ENCODE measurements at places on chromosomes 7 and 10.

GRCh38 chr10:117443686-117444041, 68.4 kb upstream of the PDZD8 start:
- DNase-seq, result no peak

DNA sequence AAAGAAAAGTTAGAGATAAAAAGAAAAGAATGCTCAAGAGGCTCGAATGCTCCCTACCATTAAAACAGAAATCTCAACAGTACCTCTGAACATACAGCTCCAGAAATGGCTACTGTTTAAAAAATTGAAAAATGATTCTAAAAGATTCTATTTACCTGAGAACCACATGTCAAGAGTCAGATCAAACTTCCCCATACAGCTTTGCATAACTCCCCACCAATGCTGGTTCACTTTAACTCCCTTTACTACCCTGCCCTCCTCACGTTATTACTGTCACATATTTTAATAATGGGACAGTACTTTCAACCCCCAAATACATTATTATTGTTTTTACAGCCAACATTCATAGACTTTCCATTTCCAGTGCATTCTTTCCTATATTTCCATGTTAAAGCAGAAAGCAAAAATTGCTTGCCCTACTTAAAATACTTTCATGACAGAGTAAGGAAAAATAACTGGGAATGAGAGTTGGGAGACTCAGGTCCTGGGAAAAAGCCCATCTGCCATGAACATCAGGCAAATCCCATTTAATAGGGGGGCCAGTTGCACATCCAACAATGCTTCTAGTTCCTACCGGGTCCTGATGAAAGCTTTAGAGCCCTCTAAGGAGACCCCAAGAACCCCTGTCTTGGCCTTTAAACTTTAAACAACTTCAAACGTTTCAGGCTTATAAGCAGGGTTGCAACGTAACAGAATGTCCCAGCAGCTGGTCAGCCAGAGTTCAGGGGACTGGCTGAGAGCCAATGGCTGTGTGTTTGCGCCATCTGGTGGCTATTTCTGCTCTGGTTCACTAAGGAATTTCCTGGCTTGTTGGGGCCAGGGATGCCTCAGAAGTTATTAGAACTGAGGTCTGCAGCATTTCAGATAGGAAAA, 247.4 kb downstream of the ELMO1 start:
- DNase-seq, result peak; percentile 41

DNA sequence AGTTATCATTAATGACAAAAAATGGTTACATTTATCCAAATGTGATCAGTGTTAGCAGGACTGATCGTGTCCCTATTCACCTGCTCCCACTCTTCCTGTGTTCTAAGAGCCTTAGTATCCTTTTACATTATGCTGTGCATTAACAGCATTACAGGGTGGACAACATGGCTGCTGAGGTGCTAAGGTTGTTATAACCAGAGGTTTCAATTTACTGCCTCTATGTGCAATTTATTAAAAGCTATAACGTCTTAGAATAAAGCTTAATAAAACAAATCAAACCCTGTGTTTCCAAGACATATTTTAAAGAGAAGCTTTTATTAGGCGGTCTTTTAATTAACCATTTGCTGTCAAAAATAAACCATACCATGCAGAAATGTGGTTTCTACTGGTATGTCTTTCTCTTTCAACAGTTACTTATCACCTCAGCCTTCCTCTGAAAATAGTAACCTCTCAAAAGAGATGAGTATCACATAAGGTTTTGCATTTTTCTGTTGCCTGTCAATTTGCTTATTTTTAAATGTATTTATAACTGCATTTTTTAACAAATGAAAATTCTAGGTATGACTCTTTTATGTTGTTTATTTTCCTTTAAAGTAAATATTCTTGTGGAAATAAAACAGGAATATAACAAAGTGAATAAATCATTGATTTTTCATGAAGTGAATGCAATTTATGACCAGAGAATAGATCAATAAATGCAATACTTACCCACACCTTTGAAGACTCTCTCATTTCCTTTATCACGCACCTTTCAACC, 849.8 kb upstream of the SORCS1 start:
- no peak for DNase-seq

GRCh38 chr7:107631588-107632491, 28.8 kb upstream of the SLC26A4 start:
- DNase-seq, result no peak

GRCh38 chr7:8155836-8156235, 106.1 kb downstream of the ICA1 start:
- no peak for DNase-seq

DNA sequence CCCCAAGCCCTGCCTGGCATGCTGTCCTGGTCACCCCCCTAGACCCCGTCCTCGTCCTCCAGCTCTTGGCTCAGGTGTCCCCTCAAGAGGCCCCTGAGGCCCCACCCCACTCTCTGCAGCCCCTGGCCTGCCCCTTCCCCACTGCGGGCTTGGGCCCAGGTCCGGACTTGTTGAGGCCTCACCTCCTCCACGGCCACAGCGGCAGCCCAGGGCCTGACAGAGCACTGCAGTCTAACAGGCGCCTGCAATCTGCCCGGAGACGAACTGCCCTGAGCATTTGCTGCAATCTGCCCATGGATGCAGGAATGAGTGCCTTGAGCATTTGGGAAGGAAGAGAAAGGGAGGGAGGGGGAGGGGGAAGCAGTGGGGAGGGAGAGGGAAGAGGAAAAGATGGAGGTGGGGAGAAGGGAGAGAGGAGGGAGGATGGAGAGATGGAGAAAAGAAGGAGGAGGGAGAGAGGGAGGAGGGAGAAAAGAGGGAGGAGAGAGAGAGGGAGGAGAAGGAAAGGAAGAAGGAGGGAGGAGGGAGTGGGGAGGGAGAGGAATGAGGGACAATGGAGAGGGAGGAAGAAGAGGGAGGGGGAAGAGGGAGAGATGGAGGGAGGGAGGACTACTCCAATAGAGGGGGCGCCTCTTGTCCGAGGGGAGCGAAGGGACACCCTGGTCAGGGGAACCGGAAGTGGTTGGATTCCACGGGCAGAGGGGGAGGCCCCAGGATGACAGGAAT, 73.9 kb downstream of the PDGFA start:
- no peak for DNase-seq

GRCh38 chr10:23370106-23370505, 25.5 kb upstream of the C10orf67 start:
- no peak for DNase-seq

- no peak for DNase-seq
These were observed 53.8 kb downstream of the NCAPG2 start for GRCh38 chr7:158650821-158651225.

GRCh38 chr7:100540073-100540723, 1.2 kb downstream of the AGFG2 start:
- no peak for DNase-seq

- DNase-seq, result no peak
These were observed 7.6 kb downstream of the ASB15 start for GRCh38 chr7:123608991-123609882.

DNA sequence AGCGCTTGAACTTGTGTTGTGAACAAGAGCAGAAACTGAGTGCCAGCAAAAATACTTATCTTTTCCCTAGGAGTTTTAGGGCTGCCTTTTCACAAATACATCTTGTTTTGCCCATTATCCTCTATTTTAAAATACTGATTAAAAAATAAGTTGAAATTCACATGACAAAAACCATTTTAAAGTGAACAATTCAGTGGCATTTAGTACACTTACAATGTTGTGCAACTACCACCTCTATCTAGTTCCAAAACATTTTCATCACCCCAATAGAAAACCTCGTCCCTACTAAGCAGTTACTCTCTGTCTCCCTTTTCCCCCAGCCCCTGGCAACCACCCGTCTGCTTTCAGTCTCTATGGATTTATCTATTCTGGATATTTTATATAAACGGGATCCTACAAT, 1.4 kb downstream of the WBP1L start:
- no peak for DNase-seq

GRCh38 chr7:115631782-115632181, 398.8 kb downstream of the TFEC start:
- DNase-seq, result no peak

GRCh38 chr10:131797626-131798025, 103.2 kb upstream of the PPP2R2D start:
- DNase-seq, result no peak

DNA sequence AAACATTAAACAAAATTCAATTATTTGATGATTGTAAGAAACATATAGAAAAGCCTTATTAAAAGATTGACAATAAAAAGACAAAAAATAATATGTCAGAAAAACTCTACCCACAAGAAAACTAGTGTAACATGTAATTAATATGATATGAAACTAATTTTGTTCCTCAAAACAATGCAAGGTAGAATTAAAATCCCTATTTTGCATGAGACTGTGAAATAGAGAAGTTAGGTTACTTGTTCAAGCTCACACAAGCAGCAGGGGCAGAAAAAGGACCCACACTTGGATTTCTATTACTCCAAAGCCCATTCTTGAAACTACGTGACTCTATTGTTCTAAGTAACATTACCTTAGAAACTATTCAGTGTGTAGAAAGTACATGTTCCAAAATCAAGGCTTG, 96.4 kb downstream of the KCNMA1 start:
- DNase-seq, result no peak

- peak; percentile 91 for DNase-seq
These were observed 65.0 kb downstream of the STK17A start for GRCh38 chr7:43647673-43648472.

DNA sequence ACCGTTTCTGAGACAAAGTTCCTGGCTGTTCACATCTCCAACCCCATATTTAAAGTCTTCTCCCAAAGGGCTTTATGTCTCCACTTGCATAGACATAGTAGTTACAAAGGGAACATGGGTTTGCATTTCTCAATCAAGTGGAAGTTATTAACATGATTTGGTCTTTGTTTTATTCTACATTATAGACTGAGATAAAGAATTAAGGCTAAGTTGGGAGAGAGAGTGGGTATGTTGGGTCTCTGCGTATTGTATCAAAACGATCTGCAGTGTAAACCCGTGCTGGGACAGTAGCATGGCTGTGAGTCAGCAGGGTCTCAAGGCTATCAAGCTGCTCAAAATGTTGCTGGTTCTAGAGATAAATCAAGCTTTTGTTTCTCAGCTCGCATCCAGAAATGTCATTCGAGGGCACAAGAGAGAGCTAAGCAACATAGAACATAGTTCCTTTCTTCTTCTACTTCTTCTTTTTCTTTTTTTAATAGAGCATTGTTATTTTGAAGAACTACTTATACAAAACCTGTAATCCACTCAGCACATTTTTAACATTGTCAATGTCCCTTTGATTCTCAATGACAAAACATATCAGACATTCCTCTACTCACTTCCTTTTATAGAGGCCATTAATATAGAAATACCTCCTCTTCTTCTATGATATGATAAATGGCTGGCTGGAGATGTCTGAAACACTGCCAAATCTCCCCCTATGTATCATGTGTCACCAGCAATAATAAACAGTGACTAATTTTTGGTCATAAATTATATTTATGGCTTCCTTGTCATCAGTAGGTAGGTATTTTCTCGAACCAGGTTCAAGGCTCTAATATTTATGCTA, 34.5 kb upstream of the RHOBTB1 start:
- DNase-seq, result no peak

DNA sequence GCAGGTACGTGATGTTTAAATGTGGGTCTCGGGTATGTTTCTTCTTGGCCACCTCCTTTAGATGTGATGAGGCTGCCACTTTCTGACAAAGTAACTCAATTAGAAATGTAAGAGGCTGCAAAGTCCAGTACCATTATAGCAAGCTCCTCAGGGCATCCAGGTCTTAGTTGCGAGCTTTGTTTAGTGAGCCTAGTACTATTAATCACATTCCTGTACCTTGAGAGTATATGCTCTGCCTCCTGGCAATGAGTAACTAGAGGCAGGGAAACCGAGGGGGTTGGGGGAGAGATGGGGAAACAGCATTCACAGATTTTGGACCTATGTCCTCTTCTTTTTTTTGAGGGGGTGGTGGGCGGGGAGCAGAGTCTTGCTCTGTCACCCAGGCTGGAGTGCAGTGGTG, 131.8 kb downstream of the GFRA1 start:
- DNase-seq, result no peak

GRCh38 chr7:93985101-93985500, 19.1 kb downstream of the BET1 start:
- no peak for DNase-seq

- DNase-seq, result no peak
These were observed 105.0 kb upstream of the CDK13 start for GRCh38 chr7:39845006-39845405.

DNA sequence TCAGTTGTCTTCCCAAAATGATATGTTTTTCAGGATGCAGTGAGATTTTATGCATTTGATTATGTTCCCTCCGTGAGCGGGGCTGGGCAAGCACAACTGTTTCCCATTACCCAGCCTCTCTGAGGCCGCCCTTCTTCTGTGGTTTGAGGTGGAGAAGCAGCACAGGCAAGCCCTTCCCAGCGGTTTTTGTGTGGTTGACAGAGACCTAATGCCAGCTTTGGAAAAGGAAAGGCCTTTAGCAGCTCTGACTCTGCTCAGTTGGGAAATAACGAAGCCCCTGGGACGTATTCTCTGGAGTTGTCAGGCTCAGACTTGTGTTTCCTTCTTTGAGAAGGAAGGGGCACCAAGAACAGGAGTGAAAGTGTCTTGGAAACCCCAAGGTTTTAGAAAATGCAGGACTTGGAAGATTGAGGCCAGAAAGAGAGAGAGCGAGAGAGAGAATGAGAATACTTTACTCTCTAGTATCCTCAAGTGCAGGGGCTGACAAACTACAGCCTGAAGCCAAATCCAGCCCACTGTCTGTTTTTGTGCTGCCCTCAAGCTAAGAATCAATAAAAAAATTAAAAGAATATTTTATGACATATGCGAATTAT, 20.6 kb upstream of the PDCD4 start:
- DNase-seq, result no peak

DNA sequence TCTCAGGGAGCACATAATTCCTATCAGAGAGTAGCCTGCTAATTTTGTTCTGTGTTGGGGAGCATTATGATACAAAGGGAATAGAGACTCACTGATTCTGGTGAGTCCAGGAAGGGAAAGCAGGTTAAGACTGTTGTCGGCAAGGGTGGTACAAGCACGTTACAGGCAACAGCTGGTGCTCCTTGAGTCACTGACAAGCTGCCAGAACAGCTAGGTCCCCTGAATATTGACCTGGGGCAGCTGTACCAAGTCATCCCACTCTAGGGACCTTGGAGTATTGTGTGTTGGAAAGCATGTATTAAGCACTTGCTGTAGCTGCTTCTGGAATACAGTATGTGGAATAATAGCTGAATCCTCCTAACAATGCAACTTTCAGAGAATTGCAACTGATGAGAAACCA, 37.0 kb upstream of the GLCCI1 start:
- no peak for DNase-seq

DNA sequence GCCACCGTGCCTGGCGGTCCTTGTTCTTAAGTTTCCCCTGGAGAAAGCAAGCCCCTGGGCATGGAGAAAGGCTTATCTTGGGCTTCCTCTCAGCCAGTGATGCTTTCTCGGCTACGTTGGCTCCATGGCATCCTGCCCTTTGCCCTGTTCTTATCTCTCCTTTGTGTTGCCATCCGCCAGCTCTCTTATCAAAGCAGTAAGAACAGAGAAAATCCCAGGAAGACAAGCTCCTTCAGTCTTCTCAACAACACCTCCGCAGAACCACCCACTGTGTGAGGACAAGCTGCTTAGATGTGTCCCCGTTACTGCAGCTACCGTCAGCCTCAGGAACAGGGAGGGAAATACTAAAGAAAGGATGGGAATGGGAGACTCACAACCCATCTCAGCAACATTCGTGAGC, 3.3 kb downstream of the PLEKHS1 start:
- no peak for DNase-seq

GRCh38 chr10:23174977-23175512, 17.1 kb upstream of the PTF1A start:
- DNase-seq, result no peak

GRCh38 chr10:32971536-32972091, 13.6 kb upstream of the ITGB1 start:
- DNase-seq, result no peak
